ENCODE measurements at places on chromosomes 7 and 10.

DNA sequence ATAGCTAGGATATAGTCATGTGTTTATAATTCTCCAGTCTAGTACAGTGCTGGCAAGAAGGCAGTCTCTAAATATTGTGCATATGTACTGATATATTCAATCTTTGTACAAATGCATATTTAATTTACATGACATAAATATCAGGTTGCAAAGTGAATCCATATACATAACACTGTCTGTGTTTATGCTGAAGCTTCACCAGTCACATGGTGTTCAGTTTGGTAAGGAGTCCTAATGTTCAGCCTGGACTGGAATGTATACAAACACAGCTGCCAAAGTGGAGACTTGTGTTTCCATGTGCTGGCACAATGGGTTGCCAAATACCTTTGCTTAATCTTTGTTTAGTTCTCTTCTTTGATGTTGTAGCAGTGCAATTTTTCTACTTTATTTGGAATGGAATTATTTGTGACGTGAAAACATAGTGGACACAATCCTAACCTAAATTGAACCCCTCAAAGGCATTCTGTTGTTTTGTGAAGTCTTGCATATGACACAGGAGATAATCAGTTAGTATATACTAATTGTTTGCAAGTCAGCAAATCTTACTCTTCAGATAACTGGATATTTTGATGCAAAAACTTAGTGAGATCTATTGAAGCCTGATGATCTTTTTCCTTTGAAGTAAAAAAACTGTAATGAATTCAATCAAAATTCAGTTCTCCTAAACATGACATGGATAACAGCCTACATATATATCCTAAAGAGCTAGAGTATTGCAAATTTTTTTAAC is 17.3 kb upstream of the ARL4A start:
- DNase-seq, result peak; percentile 69

DNA sequence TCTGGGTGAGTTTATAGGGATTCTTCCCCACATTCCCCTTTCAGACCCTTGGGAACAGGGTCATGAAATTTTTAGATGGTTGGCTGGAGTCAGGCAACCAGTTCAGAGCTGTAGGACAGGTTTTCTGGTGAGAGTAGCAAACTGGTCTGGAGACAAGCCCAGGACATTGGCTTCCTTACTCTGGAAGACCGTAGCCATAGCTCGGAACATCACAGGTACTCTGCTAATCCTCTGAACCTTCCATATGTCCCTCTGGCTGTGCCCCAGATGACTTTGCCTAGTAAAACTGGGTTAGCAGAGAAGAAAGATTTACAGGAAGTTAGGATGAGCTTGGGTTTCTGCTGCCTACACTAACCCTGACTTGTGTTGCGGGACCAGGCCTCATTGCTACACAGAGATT is 104.5 kb upstream of the MKLN1 start:
- DNase-seq, result no peak

- DNase-seq, result no peak
Measured at GRCh38 chr7:118473271-118473670, 248.8 kb downstream of the ANKRD7 start.

GRCh38 chr7:2792856-2793487 is 51.1 kb downstream of the GNA12 start:
- no peak for DNase-seq

GRCh38 chr10:62076891-62077290 is 175.4 kb downstream of the ARID5B start:
- peak; percentile 35 for DNase-seq

GRCh38 chr7:130350945-130351790 is 6.6 kb downstream of the CPA5 start:
- DNase-seq, result peak; percentile 89

Data from muscle of back (tissue), 13 donors.